Inflammatory macrophage treated with lipopolysaccharide for 1 hour (primary cell): ENCODE measurements at places on chromosomes 3 and 15.

DNA sequence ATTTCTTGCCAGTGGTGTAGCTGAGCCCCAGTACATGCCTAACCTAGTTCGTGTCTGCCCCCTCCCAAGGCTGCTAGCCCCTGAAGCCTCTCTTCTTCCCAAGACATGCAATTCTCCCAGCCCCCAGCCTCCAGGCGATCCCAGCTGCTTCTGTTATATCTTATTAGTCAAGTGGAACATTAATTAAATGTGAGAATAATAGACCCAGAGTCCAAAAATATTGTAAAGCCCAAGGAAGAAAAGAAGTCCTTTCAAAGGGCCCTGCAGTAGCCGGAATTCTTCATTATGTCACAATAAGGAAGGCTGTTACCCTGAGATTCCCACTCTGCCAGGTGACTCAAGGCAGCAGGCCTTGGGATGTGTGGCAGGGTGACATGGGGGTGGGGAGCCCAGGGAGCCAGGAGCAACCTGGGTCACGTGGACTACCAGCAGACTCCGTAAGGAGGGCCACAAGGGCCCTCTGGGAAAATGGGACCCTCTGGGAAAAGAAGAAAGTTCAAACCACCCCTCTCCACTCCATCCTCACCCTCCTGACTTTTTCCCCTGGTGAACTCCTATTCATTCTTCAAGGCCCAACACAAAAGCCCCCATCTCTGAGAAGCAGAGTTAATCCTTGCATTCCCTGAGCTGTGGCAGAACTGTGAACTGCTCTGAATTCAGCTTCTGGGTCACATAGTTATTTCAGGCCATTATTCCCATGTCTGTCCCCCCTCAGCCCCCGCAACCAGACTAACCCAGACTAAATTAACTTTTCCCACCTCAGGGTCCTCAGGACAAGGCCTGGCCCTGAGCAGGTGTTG is 21.8 kb upstream of the TRH start:
- no peak for DNase-seq

GRCh38 chr3:69282181-69282580 is 103.7 kb downstream of the FRMD4B start:
- DNase-seq, result no peak

DNA sequence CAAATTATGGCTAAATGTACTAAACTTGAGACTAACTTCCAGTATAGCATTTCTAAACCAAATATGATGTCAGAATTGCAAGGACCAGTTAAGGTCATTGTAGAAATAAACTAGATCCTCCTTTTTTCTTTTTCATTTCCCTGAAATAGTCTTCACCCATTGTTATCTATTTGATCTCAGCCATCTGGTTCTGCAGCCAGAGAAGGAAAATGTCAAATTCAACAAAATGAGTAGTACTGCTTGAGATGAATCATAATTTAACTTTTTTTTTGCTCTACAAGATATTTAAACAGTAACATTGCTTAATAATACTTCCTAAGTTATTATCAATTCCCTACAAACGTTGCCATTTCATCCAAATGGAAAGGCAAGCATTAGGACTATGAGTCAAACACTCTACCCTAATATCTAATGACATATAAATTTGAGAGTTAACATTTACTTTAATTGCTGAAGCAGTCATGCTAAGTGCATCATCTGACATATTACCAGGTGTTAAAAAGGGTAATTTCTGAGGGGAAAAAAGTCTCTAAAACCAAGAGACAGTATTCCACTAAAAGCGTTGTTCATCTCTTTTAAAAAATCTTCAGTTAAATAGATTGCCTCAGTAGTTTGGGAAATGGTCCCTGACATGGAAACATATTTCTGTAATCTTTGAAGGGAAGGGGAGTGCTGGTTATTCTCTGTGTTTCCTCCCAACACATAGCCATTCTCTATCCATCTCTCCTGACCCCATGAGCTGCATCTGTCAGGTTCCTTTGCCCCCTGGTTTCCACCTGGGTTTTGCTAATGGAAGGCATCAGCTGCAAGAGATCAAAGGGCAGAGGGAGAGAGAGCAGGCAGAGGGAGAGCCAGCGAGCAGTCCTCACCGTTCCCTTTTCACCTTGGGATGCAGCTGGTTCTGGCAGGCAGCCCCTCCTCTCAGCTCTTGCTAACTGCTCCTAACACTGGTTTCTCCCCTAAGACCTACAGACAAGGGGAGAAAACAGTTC is 138.5 kb downstream of the ARPP21 start:
- no peak for DNase-seq

DNA sequence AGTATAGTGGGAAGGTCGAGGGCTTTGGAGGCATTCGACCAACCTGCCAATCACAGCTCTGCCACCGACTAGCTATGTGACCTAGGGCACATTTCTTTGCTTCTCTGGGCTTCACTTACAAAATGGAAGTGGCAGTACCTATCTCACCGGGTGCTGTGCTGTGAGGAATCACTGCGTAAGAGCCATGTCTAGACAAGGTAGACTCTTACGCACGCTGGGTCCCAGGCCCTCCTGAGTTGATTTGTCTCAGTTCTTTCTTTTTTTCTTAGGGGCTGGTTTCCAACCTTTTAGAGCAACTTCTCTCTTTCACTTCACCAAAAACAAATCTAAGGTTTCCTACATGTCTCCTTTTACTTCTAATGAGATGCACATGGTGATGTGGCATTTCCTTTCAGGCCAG is 18.8 kb downstream of the CA12 start:
- no peak for DNase-seq
